Activated CD8-positive, alpha-beta memory T cell treated with anti-CD3 and anti-CD28 coated beads, Interleukin-2, amount 50 U/mL, for 4 hours (primary cell): ENCODE measurements at places on chromosomes 3 and 15.

GRCh38 chr3:12901623-12902045 lies 60.3 kb upstream of the RPL32 start:
- DNase-seq = no peak

DNA sequence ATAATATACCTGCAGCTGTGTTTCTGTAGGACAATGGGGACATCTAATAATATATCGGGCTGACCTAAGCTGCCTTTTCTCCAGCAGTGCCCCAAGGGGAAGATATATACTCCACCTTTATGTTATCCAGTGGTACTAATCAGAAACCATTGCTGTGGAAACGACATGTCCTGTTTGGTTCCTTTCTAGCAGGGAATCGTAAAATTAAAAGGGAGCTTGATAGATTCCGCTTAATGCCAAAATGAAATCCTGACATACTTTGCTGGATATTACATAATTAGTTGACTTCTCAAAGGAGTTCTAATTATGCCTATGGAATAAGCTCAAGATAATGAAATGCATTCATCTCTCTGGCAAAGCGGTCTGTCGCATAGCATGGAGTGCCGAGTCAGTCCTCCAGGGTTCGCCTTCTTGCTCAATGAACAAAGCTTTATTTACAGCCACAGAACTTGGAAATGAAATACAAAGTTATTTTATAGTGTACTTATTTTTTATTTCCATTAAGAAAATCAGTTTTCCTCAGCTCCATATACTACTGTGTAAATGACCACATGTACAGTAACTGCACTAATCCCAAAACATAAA lies 262.8 kb downstream of the LRTM1 start:
- no peak for DNase-seq

DNA sequence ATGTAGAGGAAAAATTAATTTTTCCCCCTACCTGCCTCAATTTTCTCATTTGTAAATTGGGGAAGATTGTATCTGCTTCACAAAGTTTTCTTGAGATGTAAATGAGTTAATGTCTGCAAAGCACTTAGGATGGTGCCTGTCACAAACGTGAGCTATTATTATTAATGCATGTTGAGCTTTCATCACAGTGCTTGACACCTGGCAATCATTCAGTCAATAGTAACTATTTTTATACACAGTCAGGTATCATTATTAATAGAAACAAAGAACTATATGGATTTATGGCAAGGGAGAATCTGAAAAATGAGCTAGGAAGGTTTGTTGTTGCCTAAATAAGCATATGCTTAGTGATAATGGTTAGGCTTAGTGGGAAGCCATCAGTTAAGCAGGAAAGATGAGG lies 238.2 kb upstream of the GRM7 start:
- no peak for DNase-seq

GRCh38 chr15:51199541-51199940 lies 104.8 kb upstream of the TNFAIP8L3 start:
- DNase-seq = no peak

DNA sequence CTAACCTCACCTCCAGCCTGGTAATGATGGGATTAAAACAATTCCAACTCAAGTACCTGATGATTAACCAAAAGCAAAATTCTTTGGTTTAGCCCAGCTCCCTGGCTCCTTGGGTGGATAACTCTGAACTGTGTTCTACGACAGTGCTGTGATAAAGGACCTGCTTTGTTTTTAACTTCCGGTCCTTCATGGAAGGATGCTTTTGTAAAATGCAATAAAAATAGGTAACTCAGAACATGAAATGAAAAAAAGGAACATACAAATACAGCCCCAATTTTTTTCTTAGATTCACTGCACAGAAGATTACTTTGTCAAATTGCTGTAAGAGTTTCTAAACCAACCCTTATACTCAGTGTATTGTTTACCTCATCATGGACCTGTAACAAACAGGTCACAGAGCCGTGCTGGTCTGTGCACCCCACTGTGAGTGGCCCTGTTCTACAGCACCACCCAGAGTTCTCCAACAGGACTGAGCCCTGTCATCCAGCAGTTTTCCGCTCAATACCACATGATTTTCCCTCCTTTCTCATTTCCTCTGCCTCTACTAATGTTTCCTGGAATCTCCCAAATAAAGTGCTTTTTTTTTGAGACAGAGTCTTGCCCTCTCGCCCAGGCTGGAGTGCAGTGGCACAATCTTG lies 4.9 kb upstream of the PCYT1A start:
- no peak for DNase-seq

DNA sequence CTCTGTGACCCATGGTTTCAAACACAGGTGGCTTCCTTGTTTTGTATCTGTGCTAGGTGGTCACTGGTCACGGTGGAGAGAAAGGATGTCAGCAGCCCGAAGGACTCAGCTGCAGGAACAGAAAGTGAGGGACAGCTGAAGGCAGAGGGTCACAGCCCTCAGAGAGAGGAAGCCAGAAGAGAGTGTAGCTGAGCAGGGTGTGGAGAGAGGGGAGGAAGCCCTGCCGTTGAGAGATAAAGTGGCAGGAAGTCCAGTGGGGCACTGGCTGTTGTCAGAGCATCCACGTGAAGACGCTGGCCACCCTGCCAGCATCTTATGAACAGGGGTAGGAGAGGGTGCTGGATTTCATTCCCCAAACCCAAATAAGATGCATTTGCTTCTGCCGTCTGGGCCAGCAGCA lies 36.9 kb downstream of the LIMD1 start:
- no peak for DNase-seq

- no peak for DNase-seq
These were observed 27.6 kb upstream of the UBP1 start for GRCh38 chr3:33467786-33468185.

GRCh38 chr3:123803521-123803920 lies 80.6 kb downstream of the MYLK start:
- DNase-seq = no peak

DNA sequence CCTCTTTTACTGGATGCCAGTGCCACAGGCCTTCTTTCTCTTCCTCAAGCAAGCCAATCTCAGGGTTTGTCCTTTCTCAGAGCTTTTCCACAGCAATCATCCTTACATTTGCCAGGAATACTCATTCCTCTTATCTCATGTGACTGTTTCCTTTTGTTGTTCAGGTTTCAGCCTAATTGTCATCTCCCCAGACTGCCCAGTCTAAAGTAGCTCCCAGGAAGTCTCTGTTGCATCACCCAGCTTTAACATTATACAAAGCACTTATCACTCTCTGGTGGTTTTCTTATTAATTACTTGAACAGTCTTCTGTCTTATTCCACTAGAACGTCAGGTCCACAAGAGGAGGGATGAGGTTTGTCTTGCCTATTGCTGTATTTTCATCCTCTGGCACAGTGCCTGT lies 65.8 kb downstream of the CADPS start:
- DNase-seq = no peak

GRCh38 chr15:60396958-60397771 lies 621 bp downstream of the ANXA2 start:
- peak; percentile 36 for DNase-seq
